ENCODE measurements at places on chromosomes 16 and 17.

GRCh38 chr16:57324749-57325148, 33.8 kb upstream of the CCL22 start:
- no peak for DNase-seq

- DNase-seq, result no peak
Observed at GRCh38 chr16:83315271-83315670, 492.5 kb upstream of the HSBP1 start.

GRCh38 chr17:9228408-9229159, 207.3 kb downstream of the NTN1 start:
- no peak for DNase-seq

- DNase-seq, result no peak
Observed at GRCh38 chr16:84662471-84662870, 14.2 kb downstream of the KLHL36 start.

DNA sequence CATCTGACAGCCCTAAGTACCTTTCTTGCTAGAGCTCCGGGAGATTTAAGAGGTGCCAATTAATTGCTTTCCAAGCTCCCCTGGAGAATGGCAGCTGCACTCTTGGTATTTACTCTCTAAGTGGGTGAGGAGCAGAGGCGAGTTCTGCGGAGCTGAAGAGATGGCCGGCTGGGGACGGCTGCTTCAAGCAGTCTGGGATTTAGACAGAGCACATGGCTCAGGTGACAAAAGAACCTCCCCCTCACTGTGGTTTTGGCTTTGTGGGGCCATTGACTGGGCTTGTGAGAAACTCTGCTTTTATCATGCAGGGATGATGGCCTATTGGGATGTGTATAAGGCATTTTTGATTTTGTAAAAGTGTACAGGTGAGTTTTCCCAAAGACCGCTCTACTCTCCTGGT, 239.3 kb upstream of the EEF2KMT start:
- no peak for DNase-seq

DNA sequence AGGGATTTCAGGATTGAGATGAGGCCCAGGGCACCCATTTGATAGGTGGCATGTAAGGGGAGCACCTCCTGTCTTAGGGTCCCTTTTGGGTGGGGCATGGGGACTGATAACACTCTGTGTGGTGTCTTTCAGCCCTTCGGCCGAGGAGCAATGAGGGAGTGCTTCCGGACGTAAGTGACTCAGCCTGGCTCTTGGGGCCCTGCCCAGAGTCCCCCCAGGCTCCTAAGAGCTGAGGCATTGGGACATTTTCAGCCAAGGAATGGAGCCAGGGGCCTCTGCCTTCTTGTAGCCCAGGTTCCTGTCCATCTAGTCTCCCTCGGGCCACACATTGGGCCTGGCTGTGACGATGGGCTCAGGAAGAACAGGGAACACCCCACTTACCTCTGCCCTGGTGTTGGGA, 44.4 kb downstream of the EEF2K start:
- no peak for DNase-seq

DNA sequence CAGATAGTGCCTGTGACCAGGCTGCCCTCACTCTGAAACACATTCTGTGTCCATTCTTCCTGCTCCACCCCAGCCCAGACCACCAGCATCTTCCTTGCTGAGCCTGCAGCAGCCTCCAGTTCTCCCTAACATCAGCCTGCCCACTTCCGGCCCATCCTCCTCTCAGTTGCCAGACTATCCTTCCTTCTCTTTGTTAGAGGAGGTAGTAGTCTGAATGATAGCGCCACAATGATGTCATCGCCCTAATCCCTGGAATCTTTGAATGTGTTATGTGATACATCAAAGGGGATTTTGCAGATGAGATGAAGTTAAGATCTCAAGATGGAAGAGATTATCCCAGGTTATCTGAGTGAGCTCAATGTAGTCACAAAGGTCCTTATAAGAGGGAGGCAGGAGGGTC, 3.2 kb upstream of the ZDHHC1 start:
- DNase-seq, result no peak

DNA sequence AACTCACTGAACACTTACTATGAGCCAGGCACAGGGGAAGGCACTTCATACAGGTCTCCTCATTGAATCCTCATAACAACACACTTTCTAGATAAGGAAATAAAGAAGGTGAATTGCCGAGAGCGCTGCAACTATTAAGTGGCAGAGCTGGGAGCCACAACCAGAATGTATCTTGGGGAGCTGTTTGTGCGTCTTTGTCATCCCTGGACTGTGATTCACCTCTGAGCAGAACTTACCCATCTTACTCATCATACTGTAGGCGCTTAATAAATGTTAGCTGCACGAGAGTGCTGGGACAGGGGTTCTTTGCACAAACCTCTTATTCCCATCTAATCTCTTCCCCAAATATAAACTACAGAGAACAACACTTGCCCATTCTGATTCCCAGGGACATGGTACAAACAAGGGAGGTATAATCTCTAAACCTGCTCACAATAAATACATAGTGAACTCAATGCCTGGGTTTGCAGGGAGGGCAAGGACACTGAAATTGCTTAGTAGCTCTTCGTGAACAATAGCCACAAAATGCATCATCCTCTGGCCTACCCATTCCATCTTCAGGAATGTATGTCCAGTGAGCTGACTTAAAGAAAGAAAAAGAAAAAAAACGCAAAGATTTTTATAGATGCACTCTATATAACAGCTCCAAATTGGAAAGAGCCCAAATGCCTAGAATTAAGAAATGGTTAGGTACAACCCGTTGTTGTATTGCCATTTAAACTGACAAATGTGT, 43.0 kb downstream of the MYO18A start:
- no peak for DNase-seq

- DNase-seq, result no peak
Observed at GRCh38 chr17:82356845-82357355, 2.1 kb upstream of the TEX19 start.

GRCh38 chr17:28406473-28406814, 432 bp upstream of the SLC46A1 start:
- DNase-seq, result no peak

All from GM12892 (cell line).